T-helper 9 cell (primary cell): ENCODE measurements at places on chromosomes 1 and 21.

DNA sequence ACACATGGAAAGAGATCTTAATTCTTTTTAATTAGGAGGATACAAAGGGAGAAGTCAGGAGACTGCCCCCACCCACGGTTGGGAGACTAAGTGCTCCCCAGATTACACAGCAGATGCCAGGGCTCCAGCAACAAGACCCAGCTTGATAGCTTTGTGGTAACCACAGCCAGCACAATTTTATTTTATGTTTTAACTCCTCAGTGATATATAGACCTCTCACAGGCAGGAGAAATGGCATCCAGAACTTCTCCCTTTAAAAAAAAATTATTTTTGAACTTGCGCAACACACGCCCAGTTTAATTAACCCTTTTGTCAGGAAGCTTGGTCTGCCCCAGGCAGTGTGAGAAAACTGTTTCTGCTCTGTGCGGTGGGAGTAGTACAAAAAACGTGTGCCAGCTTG is 62.6 kb upstream of the ACOT11 start:
- no peak for DNase-seq

GRCh38 chr1:30146448-30146847 is 576.9 kb downstream of the MATN1 start:
- DNase-seq = no peak

- no peak for DNase-seq
Measured at GRCh38 chr1:24123611-24124010, 11.7 kb upstream of the MYOM3 start.

DNA sequence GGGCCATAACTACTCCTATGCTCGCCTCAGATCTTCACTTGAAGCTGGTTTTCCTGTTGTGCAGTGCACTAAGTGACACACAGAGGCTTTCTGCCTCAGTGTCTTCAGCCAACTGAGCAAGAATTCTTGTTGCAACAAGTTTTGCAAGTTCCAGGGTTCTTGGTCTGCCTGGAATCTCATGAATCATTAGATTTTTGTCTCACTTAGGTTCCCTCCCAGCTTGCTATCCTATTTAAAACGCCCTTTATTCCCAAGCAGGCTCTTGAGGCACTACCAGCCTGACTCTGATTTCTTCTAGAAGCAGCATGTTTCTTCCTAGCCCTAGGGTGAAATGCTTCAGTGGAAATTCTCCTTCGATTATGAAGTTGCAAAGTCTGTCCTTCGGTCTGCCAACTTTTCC is 158.8 kb downstream of the C1orf21 start:
- no peak for DNase-seq

DNA sequence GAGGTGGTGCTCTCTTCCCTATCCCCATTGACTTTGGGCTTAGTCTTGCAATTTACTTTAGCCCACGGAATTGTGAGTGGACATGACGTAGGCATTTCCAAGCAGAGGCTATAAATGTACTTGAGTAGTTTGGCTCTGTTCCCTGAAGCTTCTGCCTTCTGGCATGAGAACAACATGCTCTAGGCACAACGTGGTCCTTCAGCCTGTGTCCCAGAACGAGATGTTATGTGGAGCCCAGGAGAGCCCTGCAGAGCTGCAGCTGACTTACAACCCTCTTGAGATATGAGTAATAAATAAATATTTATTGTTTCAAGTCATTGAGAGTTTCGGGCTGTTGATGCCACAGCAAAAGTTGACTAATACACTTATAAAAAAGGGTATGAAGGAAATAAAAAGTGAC is 105.2 kb upstream of the HMGB4 start:
- no peak for DNase-seq

DNA sequence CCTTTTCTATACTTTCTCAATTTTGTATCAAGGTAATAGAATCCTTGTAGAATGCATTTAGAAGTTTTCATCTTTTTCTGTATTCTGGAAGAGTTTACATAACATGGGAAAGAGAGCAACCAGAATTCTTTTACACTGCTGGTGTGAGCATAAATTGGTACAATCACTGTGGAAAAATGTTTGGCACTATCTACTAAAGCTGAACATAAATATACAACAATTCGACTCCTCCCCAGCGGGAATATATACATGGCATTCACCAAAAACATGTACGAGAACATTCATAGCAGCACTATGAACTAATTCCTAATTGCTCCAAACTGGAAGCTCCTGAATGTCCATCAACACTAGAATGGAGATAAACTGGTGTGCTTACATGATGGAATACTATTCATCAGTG is 1.8 kb upstream of the ACBD6 start:
- DNase-seq = no peak

DNA sequence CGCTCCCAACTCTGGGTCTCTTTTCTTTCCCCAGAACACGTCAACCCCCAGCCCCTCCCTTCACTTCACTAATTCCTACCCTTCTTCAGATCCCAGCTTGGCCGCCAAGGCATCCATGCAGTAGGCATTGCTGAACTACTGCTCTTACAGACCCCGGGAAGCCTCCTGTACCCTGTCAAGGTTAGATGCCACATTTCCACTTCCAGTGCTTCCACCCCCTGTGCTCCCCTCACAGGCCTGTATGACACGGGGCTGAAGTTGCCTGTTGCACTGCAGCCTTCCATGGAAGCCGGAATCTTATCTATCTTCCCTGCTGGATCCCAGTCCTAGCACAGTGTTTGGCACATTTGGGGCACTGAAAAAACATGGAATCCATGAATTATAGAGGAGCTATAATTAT is 99.0 kb upstream of the SOD1 start:
- no peak for DNase-seq

DNA sequence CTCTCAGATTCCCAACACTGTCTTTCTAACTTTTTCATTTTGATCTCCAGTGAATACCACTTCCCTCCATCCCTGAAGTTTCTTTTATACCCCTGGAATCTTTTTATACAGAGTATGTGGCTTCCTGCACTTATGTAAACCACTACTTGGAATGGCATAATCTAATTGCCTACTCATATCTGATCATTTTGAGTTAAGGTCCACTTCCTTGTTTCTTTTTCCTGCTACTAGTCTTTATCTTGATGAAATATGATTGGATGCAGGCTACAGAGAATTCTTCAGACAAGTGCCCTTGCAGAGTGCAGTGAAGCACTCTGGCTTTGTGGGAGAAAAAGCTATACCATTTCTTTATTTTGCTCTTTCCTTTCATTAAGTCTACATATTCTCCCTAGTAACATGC is 325.3 kb upstream of the ADAMTS5 start:
- DNase-seq = no peak
